Cardiac septum (tissue), 1 donor: ENCODE measurements at places on chromosomes 11 and 22. TPM values are rescaled to one million over a fixed set of nuclear protein-coding genes. Genes with fewer than 3 reads are reported as not detected.

Gene ZNF280B
- total RNA-seq, result 0.57 TPM

Gene USH1C
- not detected for total RNA-seq

Gene C2CD3
- 13.2 TPM for total RNA-seq

Gene TECTA
- total RNA-seq, result 1.2 TPM

Gene C11orf42
- total RNA-seq, result not detected

Gene OR5B21
- total RNA-seq, result not detected

Gene CCDC89
- 0.54 TPM for total RNA-seq

Gene MB
- 7,641 TPM for total RNA-seq

Gene B4GALNT4
- total RNA-seq, result 0.24 TPM

Gene JOSD1
- 24.0 TPM for total RNA-seq

Gene SYCE3
- total RNA-seq, result not detected

Gene INS
- not detected for total RNA-seq

Gene SMIM35
- total RNA-seq, result not detected

Gene CHID1
- total RNA-seq, result 63.7 TPM

Gene SLC22A25
- not detected for total RNA-seq

Gene TPH1
- total RNA-seq, result 0.30 TPM

Gene OR52H1
- total RNA-seq, result not detected

Gene OR10A2
- total RNA-seq, result not detected

Gene MAJIN
- total RNA-seq, result not detected

Gene CYP2D6
- total RNA-seq, result 0.35 TPM

Gene NTM
- 3.4 TPM for total RNA-seq

Gene SMIM38
- 0.19 TPM for total RNA-seq

Gene ACR
- 0.40 TPM for total RNA-seq

Gene NPAS4
- total RNA-seq, result not detected

Gene SEPTIN3
- total RNA-seq, result not detected

Gene CASP1
- total RNA-seq, result 7.1 TPM

Gene BLID
- total RNA-seq, result 0.57 TPM

Gene KCNC1
- 0.05 TPM for total RNA-seq

Gene SEPTIN5
- total RNA-seq, result 191 TPM

Gene FXYD6
- total RNA-seq, result 28.0 TPM

Gene RAG2
- total RNA-seq, result not detected

Gene C11orf87
- 0.03 TPM for total RNA-seq

Gene TIMP3
- total RNA-seq, result 116 TPM

Gene TPBGL
- 0.08 TPM for total RNA-seq

Gene A4GALT
- total RNA-seq, result 97.7 TPM

Gene TRIM49
- not detected for total RNA-seq

Gene LARGE2
- not detected for total RNA-seq

Gene OR6A2
- not detected for total RNA-seq

Gene MS4A12
- not detected for total RNA-seq

Gene TTC38
- 21.5 TPM for total RNA-seq

Gene ARHGAP42
- total RNA-seq, result 12.0 TPM

Gene MS4A3
- 0.57 TPM for total RNA-seq

Gene PLEKHB1
- total RNA-seq, result 31.2 TPM

Gene KCNJ11
- total RNA-seq, result 9.8 TPM

Gene LRRC10B
- 0.65 TPM for total RNA-seq

Gene PHLDA2
- 2.1 TPM for total RNA-seq
